Stimulated activated CD4-positive, alpha-beta T cell treated with anti-CD3 and anti-CD28 coated beads, Interleukin-2, amount 100 ng/mL, for 24 hours (primary cell): ENCODE measurements at places on chromosomes 2 and 18.

- DNase-seq: no peak
Measured at GRCh38 chr2:194822657-194823056, 834.4 kb upstream of the SLC39A10 start.

DNA sequence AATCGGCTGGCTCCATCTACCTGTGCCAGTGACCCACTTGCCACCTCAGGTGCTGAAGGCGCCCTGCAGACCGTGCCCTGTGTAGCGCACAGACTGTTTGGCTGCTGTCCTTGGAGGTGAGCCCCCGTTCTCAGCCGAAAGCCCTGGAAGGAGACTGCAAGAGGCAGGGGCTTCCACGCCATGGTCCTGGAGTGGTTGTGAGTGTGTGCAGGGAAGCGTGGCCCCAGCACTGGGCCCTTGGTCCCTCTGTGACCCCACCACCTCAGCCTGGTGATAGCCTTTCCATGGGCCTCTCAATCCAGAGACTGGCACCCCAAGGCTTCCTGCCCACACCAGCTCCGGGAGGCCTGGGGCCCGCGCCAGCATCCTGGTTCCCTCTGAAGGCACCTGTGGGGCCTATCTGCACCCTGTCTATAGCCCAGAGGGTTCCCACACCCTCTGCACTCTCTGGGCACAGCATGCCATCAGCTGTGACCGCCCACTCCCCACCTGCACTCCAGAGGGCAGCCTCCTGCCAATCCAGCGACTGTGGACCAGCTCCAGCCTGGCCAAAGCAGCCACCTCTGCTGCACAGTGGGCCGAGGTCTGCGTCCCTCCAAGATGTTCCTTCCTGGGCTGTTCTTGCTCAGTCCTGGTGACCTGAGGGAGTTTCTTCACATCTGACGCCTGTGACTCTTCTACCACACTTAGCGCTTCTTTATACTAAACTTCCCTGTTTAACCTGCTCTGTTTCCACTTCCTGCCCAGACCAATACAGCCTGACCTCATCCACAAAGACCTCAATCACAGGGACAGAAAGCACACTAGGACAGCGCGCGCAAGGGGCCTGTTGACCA is 109.5 kb downstream of the EIPR1 start:
- no peak for DNase-seq

DNA sequence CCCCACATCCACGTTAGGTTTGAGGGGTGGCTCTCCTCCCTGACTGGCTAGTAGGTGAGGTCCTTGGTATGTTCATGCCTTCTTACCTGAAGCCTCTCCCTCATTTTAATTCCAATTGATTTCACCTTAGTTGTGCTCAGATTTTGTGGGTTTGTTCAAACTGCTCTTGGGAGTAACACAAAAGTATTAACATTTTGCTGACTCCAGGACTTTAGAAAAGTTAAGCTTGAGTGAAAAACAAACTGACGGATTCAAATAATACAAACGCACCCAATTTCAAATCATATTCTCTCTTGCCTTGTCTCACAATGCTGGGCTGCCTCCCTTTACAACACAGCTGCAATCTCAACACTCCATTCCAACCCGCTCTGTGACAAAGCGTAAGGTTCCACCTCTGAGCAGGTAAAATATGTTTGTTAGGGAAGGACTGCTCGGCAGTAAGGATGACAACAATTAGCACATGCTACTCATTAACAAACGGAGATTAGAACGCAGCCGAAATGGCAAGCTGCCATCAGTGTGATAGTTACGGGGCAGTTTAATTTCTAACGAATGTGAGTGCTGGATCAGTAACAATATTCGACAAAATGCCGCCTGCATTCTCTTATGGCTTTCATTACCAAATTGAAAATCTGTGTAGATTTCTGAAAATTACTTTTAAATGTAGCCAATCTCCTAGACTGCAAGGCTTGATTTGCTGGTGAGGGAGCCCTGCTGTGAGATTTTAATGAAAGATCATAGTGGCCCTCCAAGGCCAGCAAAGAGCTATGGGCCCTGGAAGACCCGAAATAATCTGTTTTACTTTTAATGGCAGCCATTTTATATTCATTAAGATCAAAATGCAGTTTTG is 730.6 kb upstream of the FANCL start:
- no peak for DNase-seq

DNA sequence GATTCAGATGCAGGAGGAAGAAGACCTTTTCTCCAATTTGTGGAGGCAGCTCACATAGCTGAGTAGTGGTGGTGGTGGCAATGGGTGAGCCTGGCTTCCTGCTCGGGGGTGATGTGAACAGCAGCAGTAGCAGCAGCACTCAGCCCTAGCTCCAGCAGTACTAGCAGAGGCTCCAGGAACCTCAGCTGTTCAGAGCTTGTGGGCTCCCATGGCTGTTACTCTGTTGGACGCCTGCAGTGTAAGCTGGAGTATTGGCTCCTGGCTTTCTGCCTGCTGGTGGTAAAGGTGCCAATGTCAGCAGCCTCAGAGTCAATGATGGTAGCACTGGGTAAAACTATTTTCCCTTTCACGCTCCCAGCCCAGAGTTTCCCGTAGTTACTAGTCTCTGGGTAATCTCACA is 3.1 kb upstream of the SEH1L start:
- no peak for DNase-seq

GRCh38 chr2:239669181-239669898 is 268.5 kb upstream of the HDAC4 start:
- DNase-seq: no peak

DNA sequence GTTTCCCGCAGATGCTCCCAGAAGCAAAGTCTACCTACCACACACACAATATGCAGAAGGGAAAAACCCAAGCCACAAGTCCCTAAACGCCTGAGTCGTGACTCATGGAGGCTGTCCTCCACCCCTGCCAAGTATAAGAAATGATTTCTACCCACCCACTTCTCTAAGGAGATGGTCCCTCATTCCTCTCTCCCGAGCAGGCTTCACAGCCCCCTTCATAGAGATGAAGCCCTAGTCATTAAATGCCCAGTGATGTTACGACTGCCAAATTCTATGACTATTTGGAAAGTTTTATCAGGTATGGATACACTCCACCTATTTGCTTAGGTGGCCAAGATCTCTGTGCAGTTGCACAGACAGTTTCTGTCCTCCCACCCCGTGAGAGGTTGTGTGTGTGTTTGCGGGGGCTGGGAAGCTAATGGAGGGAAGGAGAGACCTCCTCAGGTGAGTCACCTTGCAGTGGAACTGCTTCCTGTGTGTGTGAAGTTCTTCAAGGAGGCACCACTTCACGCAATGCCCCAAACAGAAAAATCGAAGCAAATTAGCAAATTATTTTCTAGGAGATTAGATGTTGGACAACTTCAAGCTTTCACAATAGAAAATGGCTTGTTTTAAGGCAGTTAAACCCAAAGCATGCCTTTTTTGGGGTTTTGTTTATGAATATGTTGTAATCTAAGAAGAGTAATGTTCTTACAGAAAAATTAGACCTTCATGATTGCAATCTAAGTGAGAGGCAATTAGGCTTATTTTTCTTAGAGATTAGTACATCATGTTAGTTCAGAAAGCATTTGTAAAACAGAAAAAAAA is 175.2 kb downstream of the TGIF1 start:
- DNase-seq: peak; percentile 72

DNA sequence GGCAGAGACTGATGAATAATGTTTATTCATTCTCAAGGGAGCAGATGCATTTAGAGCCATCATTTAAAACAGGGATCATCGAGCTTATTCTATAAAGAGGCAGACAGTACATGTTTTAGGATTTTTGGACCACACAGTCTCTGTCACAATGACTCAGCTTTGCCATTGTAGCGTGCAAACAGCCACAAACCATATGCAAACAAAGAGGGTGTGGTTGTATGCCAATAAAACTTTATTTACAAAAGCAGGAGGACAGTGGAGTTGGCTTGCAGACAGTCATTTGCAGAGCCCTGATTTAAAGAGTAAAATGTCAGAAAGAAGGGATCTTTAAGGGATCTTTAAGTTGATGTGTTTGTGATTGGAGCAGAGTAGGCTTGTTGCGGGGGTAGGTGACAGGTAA is 51.5 kb downstream of the SMIM21 start:
- DNase-seq: no peak
